ENCODE measurements at places on chromosomes 2 and 18.

GRCh38 chr18:34495506-34495905 is 214.6 kb upstream of the DTNA start:
- DNase-seq, result no peak

GRCh38 chr2:191597186-191597751 is 80.7 kb upstream of the NABP1 start:
- DNase-seq, result no peak

DNA sequence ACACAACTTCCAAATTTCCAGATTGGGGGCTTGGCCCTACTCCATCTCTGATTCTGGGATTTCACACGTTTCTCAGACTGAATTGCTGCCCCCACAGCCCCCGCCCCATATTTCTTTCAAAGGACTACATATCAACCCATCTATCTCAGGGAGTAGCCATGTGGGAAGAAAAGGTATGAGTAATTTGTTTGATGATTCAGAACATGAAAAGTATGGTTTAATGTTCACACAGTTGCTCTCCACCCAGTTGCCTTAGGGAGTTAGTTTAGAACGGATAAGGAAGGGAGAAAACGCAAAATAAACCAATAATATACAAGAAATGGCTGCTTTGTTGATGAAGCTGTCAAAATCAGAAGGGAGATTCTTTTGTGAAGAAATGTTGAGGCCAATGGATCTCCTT is 145.1 kb downstream of the PIEZO2 start:
- no peak for DNase-seq

DNA sequence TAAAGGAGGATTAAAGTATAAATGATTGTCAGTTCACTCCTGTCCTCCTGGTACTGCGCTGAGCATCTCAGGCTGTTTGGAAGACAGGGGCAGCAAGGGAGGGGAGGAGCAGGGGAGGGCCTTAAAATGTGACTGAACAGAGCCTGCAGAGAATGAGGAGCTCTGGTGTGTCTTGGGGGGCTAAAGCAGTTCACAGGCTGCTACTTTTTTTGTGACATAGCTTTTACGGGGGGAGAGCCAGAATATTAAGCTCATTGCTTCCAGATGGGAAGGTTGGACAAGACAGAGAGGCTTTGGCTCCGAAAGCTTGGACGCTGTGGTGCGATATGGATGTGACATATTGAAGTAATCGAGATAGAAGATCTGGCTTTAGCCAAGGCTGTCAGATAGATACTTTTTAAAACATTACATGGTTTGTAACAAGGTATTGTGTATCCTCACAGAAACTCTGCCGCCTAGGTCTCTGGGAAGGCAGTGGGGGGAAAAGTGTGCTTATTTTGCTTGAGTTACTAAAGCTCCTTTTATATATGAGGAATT is 40.5 kb downstream of the RDH14 start:
- DNase-seq, result no peak

GRCh38 chr2:48270209-48270608 is 259.7 kb upstream of the STON1 start:
- no peak for DNase-seq

GRCh38 chr2:112148477-112148876 is 10.3 kb downstream of the FBLN7 start:
- DNase-seq, result no peak

DNA sequence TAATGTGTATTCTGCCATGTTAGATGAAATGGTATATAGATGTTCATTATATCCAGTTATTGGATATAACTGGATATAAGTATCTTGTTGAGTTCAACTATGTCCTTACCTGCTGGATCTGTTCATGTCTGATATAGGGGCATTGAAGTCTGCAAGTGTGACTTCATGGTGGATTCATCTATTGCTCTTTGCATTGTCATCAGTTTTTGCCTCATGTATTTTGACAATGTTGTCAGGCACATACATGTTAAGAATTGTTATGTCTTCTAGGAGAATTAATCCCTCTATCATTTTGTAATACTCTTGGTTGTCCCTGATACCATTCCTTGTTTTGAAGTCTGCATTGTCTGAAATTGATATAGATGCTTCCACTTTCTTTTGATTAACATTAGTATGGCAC is 15.4 kb downstream of the ZNF24 start:
- no peak for DNase-seq

- DNase-seq, result no peak
These were observed 267.6 kb downstream of the METTL4 start for GRCh38 chr18:2303517-2304238.

DNA sequence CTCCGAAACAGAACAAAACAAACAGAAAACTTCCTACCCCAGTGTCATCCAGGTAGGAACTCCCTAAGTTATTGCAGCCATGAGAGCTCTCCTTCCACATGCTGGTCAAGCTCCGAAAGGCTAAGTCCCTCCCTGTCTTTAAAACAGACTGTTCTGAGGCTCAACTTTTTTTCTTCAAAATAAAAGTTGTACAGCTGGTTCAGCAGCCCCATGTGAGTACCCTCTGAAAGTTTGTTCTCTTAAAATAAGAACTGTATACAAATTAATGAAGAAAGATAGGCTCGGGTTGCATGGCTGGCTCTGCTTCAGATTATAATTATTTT is at the start of gene PDE1A:
Gene PDE1A, minus strand, starts transcription at position 119 of the 323 bp plus-strand sequence.
- no peak for DNase-seq

GRCh38 chr2:98472132-98472650 is 27.5 kb downstream of the INPP4A start:
- no peak for DNase-seq

GRCh38 chr18:57208047-57208446 is 61.2 kb downstream of the BOD1L2 start:
- DNase-seq, result no peak

- no peak for DNase-seq
These were observed 189.7 kb upstream of the CDH2 start for GRCh38 chr18:28366676-28367075.

- DNase-seq, result no peak
These were observed 3.7 kb upstream of the SPEG start for GRCh38 chr2:219430633-219431615.

GRCh38 chr18:32701313-32701712 is 71.5 kb downstream of the KLHL14 start:
- DNase-seq, result no peak

DNA sequence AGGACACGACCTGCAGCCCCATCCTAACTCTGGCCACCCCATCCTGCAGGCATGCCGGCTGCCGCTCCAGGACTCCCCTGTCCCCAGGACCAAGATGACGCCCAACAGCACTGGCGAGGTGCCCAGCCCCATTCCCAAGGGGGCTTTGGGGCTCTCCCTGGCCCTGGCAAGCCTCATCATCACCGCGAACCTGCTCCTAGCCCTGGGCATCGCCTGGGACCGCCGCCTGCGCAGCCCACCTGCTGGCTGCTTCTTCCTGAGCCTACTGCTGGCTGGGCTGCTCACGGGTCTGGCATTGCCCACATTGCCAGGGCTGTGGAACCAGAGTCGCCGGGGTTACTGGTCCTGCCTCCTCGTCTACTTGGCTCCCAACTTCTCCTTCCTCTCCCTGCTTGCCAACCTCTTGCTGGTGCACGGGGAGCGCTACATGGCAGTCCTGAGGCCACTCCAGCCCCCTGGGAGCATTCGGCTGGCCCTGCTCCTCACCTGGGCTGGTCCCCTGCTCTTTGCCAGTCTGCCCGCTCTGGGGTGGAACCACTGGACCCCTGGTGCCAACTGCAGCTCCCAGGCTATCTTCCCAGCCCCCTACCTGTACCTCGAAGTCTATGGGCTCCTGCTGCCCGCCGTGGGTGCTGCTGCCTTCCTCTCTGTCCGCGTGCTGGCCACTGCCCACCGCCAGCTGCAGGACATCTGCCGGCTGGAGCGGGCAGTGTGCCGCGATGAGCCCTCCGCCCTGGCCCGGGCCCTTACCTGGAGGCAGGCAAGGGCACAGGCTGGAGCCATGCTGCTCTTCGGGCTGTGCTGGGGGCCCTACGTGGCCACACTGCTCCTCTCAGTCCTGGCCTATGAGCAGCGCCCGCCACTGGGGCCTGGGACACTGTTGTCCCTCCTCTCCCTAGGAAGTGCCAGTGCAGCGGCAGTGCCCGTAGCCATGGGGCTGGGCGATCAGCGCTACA is 2.1 kb downstream of the GPBAR1 start:
- DNase-seq, result no peak

- no peak for DNase-seq
These were observed 13.8 kb downstream of the GRHL1 start for GRCh38 chr2:9965119-9965822.

DNA sequence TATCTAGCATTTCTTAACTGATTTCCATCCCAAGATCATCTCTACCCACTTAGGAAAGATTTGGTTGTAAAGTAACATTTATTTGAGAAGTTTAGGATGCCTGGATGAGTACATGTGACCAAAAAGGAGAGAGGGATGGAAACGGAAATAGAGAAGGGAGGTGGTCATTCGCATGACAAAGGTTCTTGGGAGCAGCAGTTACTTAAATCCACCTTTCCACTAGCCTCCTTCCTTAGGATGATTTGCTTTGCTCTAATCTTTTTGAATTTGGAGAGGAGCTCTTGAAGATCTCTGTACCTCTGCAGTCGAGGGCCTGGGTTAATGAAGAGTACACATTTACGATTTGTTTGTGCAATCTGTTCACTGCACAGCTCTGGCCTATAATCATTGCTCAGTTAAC is 623.5 kb downstream of the EPHA4 start:
- DNase-seq, result no peak

DNA sequence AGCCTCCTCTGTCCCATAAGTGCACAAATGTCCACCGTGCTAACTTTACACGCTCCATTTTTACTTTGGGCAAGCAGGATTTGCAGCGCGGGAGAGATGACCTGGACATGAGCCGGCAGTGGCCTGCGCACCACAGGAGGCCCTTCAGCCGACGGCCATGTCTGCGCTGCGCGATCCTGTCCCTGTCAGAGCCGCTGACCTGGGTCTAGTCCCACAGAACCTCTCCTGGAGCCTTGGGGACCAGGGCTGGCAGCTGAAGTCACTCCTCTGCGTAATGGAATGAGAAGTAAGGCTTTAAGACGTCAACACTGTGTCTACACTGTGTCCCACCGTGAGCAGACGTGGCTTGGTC is 29.6 kb downstream of the ADI1 start:
- no peak for DNase-seq

DNA sequence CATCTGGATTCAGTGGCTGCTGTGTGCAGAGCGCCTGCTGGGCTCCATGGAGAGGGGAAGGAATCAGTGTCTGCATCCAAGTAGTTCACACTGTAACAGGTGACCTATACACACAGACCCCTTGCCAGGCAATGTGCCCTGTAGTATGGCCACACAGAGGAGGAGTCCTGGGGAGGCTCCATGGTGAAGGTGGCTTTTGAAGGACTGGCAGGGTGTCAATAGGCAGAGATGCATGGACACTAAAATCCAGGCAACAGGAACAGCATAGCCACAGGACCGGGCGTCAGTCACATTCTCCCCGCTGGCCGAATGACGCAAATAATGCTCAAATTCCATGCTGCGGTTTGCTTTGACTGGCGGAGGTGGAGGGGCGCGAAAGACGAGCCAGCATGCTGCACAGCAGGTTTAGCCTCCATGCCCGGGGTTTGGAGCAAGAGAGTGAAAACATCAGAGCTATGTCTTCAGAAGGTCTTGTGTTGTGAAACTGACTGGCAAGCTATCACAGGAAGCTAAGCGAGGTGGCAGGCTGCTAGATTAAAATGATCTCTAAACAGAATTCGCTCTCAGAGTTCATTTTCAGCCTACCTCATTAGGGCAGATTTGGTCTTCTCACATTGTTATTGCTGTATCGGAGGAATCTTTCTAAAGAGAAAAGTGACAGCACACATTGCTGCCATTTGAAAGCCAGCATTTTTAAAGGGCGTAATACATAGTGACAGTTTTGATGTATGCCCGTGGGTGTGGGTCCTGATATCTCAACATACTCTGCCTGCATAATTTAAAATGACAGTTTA is 1.2 kb upstream of the CHMP1B start:
- DNase-seq, result peak; percentile 50

DNA sequence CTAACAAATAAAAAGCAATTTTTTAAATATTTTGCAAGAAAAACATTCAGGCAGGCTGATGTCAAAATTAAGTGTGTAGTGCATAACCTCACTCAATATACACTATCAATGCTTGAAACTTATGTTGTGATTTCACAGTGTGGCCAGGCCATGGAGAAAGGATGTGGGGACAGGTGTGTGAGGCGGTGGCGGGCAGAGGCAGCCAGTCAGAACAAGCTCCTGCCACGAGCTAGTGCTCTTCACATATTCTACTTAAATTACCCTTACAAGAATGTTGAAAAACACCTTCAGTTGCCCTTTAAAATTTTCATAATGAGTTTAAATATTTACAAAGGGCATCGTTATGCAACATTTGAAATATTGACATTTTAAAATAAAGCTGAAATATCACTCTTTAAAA is 43.2 kb downstream of the CYB5A start:
- peak; percentile 8 for DNase-seq

- DNase-seq, result no peak
These were observed 41.9 kb downstream of the RPIA start for GRCh38 chr2:88733155-88733902.

DNA sequence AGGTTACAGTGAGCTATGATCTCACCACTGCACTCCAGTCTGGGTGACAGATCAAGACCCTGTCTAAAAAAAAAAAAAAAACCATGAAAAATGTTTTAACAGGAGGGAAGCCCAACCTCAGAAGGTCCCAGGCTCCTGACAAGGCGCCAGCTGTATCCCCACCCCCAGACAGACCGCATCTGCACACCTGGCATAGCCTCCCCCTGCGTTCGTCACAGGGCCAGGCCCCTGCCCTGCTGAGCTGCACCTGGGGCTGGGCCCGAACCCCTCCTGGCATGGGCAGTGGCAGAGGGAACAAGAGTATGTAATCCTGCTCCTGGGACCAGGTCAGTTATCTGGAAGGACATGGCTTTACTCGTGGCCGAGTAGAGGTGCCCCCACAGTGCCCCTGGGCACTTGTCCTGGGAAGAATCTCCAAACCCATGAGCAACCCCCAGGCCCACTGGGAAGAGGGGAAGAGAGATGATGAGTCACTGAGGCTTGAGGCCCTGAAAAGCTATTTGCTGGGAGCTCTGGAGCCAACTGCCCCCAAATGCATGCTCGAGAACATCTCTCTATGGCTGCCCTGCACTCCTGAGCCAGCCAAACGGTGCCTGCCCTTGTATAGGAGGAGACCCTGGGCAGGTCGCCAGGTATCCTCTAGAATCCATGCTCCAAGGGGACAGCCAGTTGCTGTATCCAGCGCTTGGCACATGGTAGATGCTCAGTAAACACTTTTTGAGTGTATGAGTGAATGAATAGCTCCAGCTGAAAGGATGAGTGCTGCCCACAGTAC is 265.5 kb downstream of the ATAD2B start:
- DNase-seq, result no peak

GRCh38 chr2:84395820-84396219 is 63.3 kb downstream of the SUCLG1 start:
- no peak for DNase-seq

Data from activated CD4-positive, alpha-beta T cell treated with anti-CD3 and anti-CD28 coated beads, Interleukin-2, amount 50 U/mL, for 48 hours (primary cell).